ENCODE measurements at places on chromosomes 1 and 21. TPM values are rescaled to one million over a fixed set of nuclear protein-coding genes. Genes with fewer than 3 reads are reported as not detected.

Gene SYTL1
- not detected for total RNA-seq

GRCh38 chr1:185585770-185586169, 148.4 kb upstream of the HMCN1 start:
- DNase-seq, result peak; percentile 42

DNA sequence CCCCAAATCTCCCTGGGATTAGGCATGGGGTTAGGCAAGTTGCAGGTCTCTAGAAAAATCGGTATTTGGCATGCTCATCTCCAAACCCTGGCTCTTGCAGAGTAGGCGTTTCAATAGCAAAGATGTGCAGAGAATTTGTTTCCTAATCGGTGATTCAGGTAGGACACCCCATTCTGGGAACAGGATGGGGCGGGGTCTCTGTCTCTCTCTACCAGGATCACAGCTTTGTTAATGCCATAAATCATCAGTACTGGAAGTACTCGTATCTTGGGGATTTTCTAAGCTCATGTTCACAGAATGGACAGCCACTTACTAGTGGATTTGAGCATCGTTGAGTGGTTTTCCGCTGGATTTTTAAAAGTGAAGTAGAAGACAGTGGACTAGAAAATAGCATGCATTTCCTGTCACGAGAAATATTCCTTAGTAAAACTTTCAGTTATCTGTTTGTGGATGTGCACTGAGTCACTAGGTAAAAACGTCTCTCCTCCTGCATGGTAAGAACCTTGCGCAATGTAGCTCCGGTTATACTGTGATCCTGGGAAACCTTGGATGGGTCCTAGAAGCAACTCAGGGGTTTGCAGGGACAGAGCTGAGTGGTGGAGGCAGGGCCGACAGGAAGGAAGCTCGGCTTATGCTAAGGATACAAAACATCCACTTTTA, 5.1 kb downstream of the TMEM51 start:
- peak; percentile 86 for DNase-seq

GRCh38 chr1:169478094-169478672, 7.6 kb downstream of the SLC19A2 start:
- DNase-seq, result no peak

GRCh38 chr1:81880781-81881180, 80.0 kb downstream of the ADGRL2 start:
- DNase-seq, result no peak

Gene RAB3B
- 5.6 TPM for total RNA-seq

GRCh38 chr1:174841747-174842146, 158.0 kb upstream of the CACYBP start:
- DNase-seq, result no peak

DNA sequence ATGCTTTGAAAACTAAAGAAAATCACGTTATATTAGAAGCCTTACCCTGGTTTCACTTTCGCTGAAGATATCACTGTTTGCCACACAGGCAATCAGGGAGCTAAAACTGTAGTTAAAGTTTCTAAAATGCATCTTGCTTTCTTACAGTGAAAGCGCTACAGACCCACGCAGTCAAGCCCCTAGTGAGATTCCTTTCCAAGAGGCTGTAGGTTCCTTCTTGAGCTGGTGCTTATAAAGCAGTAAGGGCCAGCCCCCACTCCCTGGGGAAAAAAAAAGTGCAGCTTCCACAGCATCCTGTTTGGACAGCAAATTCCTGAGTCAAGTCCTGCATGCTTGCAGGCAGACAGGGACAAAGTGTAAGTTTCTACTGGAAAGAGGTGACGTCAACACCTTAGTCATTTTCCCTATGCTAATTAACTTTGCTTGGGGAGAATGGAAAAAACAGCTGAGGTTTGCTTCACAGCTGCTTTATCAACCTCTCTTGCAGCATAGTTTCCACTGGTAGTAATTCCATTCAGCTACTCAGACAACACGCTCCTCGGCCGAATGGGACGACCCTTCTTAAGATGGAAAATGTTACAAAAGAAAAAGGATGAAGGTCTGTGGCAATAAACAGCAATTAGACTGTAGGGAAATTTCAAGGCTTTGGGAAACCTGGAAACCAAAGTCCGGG, 14.7 kb upstream of the KCNE1 start:
- peak; percentile 98 for DNase-seq

GRCh38 chr1:175851749-175852148, 108.4 kb upstream of the TNR start:
- DNase-seq, result no peak

DNA sequence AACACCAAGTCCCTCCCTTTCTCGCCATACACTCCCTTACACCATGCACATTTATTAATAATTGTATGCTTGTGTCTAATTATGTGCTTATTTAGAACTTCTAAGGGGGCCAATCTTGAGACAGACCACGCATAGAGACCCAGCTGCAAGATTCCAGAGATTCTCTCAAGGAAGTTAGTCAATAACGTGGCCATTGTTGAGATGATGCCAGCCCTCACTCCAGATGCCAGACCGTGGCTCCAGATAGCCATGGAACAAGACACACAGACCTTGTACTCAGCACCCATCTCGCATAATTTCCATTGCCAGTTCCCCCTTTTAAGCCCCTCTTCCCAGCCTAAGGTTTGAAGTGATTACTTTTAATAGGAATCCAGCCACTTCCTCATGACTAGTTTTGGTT, 62.4 kb downstream of the DIRAS3 start:
- peak; percentile 32 for DNase-seq

DNA sequence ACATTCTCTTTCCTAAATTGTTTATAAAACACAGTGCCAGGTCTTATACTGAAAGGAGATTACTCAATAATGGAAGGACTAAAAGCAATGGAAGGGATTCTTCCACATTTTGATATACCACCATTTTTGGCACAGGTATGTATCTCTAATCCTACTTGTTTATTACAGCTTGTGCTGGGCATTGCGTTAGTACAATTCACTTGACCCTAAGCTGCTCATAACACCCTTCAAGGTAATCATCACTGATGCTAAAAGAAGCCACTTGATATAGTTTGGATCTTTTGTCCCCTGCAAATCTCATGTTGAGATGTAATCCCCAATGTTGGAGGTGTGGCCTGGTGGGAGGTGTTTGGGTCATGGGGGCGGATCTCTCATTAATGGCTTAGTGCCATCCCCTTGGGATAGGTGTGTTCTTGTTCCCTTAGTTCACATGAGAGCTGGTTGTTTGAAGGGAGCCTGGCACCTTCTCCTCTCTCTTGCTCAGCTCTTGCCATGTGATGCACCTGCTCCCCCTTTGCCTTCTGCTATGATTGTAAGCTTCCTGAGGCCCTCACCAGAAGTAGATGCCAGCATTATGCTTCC, 71.1 kb downstream of the NIBAN1 start:
- DNase-seq, result no peak

- no peak for DNase-seq
Measured at GRCh38 chr1:62304975-62305374, 14.3 kb downstream of the KANK4 start.

- DNase-seq, result no peak
Measured at GRCh38 chr1:169091480-169091941, 15.0 kb upstream of the ATP1B1 start.

Gene PTBP2
- 31.1 TPM for total RNA-seq

DNA sequence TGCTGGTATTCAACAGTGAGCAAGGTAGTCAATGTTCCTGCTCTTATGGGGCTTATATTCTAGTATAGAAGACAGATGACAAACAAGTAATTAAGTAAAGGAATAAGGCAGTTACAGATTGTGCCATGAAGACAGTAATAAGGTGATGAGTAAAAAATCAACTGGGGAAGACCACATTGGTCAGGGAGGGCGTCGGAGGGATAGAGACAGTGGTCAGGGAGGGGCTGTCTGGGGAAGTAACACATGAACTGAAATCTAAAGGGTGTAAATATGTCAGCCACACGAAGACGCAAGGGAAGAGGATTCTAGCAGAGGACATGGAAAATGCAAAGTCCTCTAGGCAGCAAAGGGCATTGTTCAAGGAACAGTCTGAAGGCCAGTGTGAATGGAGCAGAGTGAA, 10.1 kb downstream of the IL12RB2 start:
- DNase-seq, result no peak

- no peak for DNase-seq
Measured at GRCh38 chr1:186574926-186575325, 105.3 kb downstream of the PTGS2 start.

DNA sequence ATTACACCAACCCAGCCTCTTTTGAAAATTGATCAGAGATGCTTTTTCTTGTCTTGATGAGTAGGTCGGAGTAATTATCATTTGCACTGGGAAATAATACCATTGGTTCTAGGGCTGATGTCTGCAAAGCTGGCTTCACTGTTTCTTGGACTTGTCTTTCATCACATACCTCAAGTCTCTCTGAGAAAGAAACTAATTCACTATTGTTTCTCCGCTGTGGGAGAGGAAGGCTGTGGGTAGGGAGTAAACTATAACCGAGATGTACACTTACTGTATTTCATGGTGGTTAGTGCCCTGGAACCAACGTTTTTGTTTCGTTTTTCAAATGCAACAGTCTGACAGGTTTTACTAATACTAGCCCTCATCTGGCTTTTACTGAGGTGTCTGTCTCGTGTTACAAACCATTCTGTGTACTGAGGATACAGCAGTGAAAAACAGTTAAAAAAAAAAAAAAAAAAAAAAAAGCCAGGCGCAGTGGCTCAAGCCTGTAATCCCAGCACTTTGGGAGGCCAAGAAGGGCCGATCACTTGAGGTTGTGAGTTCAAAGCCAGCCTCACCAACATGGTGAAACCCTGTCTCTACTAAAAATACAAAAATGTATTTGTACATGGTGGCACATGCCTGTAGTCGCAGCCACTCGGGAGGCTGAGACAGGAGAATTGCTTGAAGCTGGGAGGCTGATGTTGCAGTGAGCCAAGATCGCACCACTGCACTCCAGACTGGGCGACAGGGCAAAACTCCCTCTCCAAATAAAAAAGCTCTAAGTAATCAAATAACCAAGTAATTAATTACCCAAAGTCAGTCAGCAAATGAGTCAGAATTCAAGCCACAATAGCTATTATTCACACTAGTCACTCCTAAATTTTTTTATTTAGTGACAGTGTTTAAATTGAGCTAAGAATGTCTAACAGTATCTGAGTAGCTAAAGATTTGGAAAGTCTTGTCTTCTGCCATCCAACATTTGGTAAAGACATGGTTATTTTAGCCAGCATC, 23.3 kb downstream of the TOMM20 start:
- peak; percentile 62 for DNase-seq

- DNase-seq, result peak; percentile 79
Measured at GRCh38 chr1:41811051-41811795, 107.5 kb downstream of the HIVEP3 start.

GRCh38 chr1:172360985-172361384, 59.5 kb upstream of the C1orf105 start:
- no peak for DNase-seq

- DNase-seq, result no peak
Measured at GRCh38 chr1:40818264-40818961, 34.8 kb downstream of the KCNQ4 start.

- no peak for DNase-seq
Measured at GRCh38 chr1:25577134-25577920, 33.9 kb downstream of the LDLRAP1 start.

DNA sequence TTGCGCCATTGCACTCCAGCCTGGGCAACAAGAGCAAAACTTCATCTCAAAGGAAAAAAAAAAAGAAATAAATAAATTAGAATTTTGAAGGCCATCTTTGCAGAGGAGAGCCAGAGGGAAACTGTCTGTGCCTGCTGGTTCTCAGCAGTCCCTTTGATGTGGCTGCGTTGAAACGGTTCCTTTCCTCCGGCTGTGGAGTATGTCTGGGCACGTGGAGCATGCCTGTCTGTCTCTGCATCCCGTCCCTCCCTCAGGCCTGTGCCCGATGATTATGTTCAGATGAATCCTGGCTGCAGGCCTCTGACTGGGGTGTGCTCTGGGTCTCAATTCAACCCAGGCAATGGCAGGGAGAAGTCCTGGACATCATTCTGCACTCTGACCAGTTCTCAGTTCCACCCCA, 33.4 kb downstream of the KIAA1614 start:
- DNase-seq, result no peak

GRCh38 chr1:90190523-90190922, 195.6 kb downstream of the ZNF326 start:
- no peak for DNase-seq

- no peak for DNase-seq
Measured at GRCh38 chr1:246081856-246082668, 425.0 kb downstream of the SMYD3 start.

DNA sequence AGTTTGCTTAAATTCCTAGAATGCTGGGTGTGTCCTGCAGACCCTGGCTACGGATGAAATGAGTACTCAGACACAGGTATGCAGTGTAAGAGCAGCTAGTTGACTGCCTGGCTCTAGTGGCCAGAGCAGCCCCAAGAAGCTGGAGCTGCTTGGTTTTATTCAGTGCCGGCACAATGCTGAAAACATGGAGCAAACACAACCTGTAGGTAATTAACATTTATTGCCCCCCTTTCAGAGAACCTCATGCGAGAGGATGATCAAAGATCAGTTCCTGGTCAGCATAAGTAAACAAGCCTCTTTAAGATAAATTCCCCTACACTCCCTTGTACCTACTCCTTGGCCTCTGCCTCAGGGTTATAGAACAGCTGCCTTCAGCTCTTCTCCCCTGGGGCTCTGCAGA, 43.2 kb downstream of the MRPS6 start:
- DNase-seq, result no peak

- no peak for DNase-seq
Measured at GRCh38 chr1:116474921-116475849, 95.6 kb downstream of the CD58 start.

Gene SGIP1
- total RNA-seq, result under 0.01 TPM

Gene ATAD3C
- total RNA-seq, result not detected

DNA sequence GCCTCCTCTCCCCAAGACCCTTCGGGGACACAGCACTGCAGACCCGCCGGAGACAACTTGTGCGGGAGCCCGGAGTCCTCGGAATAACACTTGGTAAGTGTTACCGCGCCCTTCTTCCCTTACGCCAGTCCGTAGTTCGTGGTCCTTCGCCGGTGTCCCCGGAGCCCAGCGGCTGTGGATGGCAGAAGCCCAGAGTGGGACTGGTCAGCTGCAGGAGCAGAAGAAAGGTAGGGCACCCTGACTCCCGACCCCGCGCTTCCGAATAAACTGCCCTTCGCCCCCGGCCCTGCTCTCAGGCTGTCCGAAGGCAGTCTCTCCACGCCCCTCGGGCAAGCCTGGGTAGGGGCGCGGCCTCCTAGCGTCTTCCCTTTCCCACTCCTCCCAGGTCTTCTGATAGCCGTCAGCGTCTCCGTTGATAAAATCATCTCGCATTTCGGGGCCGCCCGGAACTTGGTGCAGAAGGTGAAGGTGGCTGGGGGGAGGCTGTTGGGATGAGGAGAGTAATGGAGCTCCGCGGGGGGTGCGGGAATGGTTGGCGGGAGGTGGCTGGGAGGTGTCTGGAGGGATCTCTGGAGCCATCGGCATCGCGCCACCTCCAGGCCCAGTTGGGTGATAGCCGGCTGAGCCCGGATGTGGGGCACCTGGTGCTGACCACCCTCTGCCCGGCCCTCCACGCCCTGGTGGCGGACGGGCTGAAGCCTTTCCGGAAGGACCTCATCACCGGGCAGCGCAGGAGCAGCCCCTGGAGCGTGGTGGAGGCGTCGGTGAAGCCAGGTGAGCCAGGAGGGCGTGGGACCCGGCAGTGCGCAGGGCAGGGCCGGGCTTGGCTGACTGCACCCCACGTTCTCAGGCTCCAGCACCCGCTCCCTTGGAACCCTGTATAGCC, 4.3 kb downstream of the RUSC1 start:
- DNase-seq, result peak; percentile 46

All from RPMI7951 (cell line).